ENCODE measurements at places on chromosomes 3 and 15.

GRCh38 chr15:61530769-61531168 is 301.7 kb upstream of the RORA start:
- no peak for DNase-seq

GRCh38 chr3:170307671-170308405 is 49.7 kb upstream of the SKIL start:
- DNase-seq, result no peak

DNA sequence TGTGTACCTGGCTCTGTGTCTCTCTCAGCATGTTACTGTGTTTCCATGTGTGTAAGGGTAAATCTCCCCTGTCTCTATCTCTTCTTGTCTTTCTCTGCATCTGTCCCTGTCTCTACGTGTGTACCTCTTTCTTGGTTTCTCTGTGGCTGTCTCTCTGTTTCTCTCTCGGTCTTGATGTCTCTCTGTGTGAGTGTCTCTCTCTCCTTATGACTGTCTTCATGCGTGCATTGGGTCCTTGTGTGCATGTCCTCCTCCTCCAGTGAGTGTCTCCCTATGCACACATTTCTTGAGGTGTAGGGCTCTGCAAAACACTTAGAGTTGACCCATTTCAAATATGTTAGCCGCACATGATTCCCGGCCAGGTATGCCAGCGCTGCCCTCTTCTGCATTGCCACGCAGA is 903.3 kb upstream of the CFAP20DC start:
- DNase-seq, result no peak

DNA sequence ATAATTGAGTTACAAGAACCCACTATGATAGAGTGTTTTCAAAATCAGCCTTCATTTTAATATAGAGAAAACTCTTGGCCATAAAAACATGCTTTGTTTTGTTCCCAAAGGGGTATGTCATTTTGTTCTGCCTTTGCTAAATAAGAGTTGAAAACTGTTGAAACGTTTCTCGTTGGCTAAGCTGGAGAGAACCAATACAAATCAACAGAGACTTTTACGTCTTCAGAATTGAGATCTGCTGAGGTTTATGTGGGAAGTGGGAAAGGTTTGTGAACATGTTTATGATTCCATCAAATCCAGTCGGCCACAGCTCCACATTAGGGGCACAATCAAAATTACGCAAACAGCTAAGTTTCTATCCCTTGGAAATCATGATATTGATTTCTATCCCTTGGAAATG is 102.0 kb downstream of the IGF2BP2 start:
- DNase-seq, result no peak

- DNase-seq, result no peak
Observed at GRCh38 chr3:151379083-151379734, 5.3 kb downstream of the P2RY12 start.

DNA sequence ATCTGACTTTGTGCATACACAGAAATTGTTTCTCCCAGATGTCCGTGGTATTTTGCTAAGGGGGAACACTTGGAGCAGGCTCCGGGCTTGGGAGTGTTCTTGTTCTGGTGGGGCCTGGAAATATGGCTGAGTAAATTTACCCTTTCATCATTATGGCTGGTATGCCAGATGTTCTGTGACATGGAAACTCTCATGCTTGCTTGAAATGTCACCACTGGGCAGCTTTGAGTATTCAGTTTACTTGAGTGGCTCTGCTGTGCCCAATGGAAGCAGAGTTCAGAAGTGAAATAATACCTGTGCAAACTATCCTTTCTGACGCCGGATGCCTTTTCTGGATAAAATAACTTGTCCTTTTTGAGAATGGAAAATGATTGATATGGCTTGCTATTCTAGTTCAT is 283.6 kb upstream of the TPM1 start:
- no peak for DNase-seq

GRCh38 chr15:81859737-81860516 is 185.9 kb downstream of the MEX3B start:
- DNase-seq, result no peak

DNA sequence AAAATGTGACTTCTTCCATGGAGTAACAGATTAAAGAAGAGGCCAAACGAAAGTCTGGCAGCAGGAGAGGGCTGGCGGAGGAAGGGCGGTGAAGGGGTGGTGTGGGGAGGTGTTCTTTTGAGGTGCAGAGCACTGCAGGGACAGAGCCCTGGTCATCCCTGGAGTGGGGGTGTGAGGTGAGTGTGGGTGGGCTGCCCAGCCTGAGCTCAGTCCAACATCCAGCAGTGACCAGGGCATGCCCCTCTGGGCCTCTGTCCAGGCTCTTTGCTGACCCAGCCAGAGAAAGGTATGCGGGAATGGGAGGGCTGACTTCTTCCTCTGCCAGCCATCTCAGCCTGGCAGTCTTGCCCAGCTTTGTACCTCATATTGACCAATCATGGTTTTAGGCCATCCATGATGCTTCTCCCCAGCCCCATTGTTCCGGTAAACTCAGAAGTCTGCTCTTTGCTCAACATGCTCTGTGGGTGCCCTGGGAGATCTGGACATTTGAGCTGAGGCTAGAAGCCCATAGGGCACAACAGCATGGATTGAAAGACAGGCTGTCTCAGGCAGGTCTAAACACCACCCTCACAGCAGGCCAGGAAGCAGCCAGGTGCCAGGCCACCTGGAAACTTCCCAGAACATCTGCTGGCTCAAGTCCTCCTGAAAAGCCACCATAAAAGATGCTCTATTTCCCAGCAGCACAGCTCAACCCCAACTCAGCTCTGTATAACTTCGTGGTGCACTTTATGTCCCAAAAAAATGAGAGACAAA is 25.9 kb upstream of the CXCR6 start:
- peak; percentile 6 for DNase-seq

DNA sequence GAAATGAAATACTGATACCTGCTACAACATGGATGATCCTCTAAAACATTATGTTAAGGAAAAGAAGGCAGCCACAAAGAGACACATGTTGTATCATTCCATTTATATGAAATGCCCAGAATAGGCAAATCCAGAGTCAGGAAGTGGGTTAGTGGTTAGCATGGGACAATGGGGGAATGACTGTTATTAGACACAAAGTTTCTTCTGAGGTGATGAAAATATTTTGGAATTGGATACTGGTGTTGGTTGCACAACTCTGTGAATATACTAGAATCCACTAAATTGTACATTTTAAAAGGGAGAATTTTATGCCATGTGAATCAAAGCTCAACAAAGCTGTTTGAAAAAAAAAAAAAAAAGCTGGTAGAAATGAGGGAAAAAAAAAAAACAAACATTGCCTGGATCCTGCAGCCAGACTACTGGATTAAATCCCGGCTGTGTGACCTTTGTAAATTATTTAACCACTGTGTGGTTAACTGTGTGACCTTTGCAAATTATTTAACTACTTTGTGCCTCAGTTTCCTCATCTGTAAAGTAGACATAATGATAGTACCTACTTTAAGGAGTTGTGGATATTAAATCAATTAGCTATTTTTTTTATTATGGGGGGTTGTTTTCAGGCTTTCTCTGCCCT is 75.6 kb upstream of the PRICKLE2 start:
- DNase-seq, result no peak

DNA sequence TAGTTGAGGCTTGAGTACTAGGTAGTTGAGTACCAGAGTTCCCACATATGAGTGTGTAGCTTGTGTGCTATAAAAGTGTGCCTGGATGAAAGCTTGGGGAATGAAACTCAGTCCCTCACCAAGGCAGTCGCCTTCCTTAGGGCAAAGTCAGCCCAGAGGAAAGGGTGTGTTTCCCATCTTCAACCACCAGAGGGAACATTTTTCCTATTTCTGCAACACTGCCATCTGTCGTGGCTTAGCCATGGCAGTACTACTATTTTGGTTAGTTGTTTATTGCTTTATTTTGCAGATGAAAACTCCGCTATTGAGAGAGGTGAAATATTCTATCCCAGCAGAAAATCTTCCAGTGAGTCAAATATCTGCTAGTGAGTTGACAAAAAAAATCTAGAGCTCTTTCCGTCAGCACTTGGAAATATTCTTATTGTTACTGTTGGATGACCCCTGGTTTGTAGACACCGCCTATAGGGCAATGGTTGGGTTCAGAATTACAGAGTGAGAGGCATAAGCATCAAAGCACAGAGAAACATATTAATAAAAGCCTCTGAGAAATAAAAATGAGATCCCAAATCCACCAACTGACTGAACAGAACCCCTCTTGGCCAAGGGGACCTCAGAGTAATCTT is 239.9 kb downstream of the CPNE4 start:
- DNase-seq, result no peak

GRCh38 chr3:193831495-193832455 is 238.8 kb downstream of the OPA1 start:
- peak; percentile 61 for DNase-seq
